ENCODE measurements at places on chromosomes 1 and 21. TPM values are rescaled to one million over a fixed set of nuclear protein-coding genes. Genes with fewer than 3 reads are reported as not detected.

- DNase-seq: no peak
Observed at GRCh38 chr1:228415221-228415620, 1.4 kb downstream of the TRIM17 start.

DMRTA2 gene
- total RNA-seq: not detected

EXTL2 gene
- total RNA-seq: 11.6 TPM

DNA sequence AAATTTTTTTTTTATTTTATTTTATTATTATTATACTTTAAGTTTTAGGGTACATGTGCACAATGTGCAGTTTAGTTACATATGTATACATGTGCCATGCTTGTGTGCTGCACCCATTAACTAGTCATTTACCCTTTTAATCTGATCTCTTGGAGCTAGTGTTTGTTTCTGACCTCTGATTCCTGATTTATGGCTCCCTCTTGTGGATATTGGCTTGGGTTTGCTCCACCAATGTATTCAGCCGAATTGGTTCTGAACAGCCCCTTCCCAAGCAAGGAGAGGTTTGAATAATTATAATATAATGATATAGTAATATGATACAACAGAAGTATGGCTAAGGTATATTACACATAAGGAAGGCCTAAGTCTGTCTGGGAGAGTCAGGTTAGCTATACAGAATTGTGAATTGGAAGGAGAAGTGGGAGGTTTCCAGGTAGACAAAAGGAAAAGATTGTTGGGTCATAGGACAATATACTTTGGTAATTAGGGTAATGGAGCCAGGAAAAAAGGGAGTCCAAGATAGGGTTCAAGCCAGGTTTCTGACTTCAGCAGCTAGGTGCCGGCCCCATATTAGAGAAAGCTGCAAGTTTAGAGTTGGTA is 53.1 kb upstream of the HMCN1 start:
- no peak for DNase-seq

DNA sequence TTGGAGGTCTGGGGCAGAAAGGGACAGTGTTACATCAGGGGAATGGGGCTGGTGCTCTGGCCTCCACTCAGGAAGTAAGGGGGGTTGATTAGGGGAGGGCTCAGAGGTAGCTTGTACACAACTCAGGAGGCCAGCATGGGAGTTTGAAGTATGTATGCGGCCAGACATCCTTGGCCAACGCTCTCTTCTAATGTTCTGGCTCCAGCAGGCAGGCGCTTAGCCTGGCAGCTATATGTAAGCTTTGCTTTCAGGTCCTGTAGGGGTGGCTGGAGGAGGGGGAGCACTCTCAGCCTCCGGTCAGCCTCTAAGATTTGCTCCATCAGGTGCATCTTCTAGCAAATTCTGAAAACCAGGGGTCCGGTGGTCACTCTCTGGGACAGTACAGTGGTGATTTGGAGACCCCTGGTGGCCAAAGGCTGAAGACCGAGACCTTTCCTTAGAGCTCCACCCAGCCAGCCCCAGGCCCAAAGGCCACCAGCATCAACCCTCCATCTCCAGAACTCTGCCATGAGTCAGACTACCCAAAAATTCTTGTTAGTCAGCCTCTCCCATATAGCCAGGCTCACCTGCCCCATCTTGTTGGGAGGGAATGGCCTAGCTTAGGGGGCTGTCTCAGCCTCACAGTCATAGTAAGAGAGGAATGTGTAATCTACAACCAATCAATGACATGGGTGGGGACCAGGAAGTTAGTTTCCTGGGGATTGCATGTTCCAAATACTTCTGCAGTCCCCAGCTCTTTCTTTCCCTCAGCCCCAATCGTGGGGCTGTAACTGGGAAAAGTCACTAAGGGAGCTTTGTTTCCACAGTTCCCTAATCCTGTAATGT is 9.7 kb upstream of the COL8A2 start:
- no peak for DNase-seq

Measured in upper lobe of right lung (tissue), 1 donor.